ENCODE measurements at places on chromosomes 2 and 18.

DNA sequence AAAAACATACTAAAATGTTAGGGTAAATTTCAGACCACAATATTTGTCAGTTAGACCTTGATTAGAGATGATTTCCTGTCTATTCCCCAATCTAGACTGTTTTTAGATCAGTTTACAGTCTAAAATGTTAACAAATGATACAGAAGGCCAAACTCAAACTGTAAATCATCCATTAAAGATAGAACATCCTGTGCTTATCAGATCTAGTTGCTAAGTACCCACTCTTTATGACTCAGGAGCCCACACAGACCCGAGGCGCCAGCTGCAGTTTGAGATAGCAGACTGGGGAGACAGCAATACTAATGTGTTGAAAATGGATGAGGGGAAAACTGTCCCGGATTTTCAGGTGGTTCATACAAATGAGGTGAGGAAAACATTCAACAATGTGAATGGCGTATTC, 113.3 kb downstream of the SCG2 start:
- H3K27ac ChIP-seq, result no peak overlapping the region
- no peaks in the 10 kb centered on the region for H3K27me3 ChIP-seq
- H3K4me1 ChIP-seq, result no peaks in the 10 kb centered on the region
- DNase-seq, result no peak
- H3K36me3 ChIP-seq, result no peaks in the 10 kb centered on the region

DNA sequence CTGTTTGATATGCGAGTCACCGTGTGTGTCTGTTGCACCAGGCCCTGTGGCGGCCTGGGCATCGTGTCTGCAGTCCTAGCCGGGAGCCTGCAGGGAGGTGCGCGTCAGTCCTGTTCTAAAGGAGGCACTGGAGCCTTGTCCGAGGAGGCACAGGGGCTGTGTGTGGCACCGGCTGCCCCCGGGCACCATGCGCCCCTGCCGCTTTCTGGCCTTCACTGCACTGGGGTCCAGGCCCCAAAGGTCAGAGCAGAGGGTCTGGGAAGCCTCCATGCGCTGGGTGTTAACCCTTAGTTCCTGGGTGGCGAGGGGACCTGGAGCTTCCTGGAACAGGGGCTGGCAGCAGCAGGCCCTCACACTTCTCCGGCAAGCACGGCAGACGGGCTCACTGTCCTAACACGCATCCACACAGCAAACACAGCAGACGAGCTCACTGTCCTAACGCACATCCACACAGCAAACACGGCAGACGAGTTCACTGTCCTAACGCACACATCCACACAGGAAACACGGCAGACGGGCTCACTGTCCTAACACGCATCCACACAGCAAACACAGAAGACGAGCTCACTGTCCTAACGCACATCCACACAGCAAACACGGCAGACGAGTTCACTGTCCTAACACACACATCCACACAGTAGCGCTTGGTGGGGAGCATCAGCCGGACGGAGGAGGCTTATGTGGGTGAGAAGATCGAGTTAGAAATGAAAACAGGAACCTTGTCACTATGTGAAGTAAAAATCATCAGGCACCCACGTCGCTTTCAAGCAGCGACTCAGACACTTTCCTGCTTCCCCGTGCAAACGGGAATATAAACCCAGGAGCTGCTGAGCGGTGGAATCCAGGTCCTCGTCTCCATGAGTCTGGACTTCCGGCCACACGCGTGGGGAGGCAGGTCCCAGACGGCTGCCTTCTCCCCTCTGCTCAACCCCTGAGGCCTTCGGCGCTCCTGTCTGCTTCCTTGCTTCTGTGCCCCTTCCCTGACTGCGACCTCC, 65.3 kb downstream of the TPO start:
- no peaks in the 10 kb centered on the region for H3K27me3 ChIP-seq
- H3K4me3 ChIP-seq, result no peak overlapping the region
- no peak overlapping the region for H3K27ac ChIP-seq
- H3K4me1 ChIP-seq, result no peaks in the 10 kb centered on the region

DNA sequence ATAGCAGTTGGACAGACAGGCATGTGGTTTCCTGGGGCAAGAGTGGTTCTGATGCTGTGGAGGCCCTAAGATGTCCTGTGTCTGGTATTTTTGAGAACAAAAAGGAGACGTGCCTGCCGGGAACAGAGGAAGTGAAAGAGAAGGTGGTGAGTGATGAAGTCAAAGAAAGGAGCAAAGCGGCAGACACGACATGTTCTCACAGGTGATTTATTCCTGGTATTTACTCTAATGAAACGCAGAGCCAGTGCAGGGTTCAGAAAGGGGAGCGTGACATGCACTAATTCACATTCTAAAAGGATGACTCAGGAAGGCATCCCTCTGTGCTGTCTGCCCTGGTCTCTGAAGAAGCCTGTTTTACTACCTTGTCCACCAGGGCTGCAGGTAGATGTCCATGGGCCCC, 211.0 kb downstream of the KCNE4 start:
- H3K36me3 ChIP-seq, result no peaks in the 10 kb centered on the region
- H3K4me3 ChIP-seq, result no peak overlapping the region
- H3K27me3 ChIP-seq, result no peaks in the 10 kb centered on the region
- DNase-seq, result no peak
- no peak overlapping the region for H3K27ac ChIP-seq
- peaks cover 11% of the 10 kb centered on the region for H3K4me1 ChIP-seq

DNA sequence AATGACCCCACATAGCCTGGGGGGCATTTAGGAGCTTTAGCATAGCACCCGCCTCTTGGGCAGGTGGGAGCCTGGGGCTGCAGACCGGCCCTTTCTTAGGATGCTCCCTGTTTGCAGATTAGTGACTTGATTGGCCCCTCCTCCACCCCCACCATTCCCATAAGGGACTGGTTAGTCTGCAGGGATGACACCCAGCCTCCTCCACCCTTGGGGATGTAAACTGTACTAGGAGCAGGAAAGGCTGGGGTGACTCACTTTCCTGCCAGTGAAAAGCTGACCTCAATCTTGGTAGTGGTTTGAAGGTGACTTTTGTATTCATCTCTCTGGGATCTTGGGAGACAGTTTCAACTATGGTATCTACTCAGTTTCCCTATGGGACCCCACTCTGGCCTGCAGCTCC, 24.2 kb downstream of the CTIF start:
- H3K27ac ChIP-seq, result no peak overlapping the region
- DNase-seq, result no peak
- H3K4me1 ChIP-seq, result peaks cover 7% of the 10 kb centered on the region
- H3K27me3 ChIP-seq, result no peaks in the 10 kb centered on the region

DNA sequence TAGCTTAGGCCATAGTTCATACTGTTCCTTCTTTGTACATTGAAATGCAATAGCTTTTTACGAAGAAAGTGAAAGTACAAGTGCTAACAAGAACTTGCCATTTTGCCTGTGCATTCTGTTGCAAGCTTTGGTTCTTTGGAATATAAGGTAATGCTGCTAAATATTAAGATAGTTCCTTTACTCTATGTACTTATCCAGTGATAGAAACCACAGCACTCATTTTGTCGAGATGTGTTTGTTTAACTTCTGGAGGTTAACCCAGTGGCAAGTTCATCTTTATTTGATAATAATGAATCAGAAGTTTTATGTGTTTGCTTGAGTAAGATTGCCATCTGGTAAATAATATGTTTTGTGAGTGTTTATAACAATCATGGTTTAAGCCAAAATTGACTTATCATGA, 373.1 kb upstream of the FANCL start:
- no peak overlapping the region for H3K4me3 ChIP-seq
- H3K27me3 ChIP-seq, result no peaks in the 10 kb centered on the region
- H3K36me3 ChIP-seq, result no peaks in the 10 kb centered on the region
- no peak for DNase-seq
- no peak overlapping the region for H3K27ac ChIP-seq

DNA sequence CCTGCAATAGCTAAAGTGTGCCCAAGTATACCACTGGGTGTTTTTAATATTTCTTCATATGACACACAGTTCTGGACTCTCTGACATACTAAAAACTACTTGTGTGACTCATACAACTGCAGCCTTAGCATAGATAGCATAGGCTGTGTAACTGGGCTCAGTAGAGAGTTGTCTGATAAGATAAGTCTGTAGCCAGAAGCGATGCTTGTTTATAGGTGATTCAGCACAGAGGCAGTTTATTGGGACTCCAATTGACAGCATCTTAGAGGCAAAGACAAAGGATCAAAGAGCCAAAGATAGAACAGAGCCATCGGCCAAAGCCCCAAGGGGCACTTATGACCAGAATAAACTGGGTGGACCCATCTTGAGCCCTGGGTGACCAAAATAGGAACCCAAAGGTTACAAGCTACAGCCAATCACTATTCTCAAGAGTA, 42.3 kb downstream of the AAK1 start:
- H3K4me1 ChIP-seq, result peaks cover 3% of the 10 kb centered on the region
- H3K27ac ChIP-seq, result no peak overlapping the region
- H3K27me3 ChIP-seq, result no peaks in the 10 kb centered on the region
- H3K4me3 ChIP-seq, result no peak overlapping the region
- no peaks in the 10 kb centered on the region for H3K36me3 ChIP-seq

DNA sequence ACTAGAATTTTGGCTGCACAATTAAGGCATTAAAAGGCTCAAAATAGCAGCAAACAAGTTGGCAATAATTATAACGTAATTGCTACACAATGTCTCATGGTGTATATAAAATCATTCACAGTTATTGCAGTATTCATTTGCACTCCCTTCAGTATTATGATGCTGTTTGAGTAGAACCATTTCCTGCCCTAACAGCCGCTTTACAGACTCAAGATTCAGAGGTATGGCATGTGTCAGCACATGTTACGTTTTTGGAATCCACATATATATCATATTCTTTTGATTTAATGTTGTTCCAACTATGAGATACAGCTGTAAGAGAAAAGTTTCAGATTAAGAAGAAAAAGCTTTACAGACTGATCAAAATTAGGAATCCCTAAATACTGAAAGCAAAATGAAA, 56.3 kb upstream of the NCKAP5 start:
- no peak overlapping the region for H3K27ac ChIP-seq
- peaks cover 18% of the 10 kb centered on the region for H3K36me3 ChIP-seq
- H3K4me1 ChIP-seq, result peaks cover 7% of the 10 kb centered on the region
- DNase-seq, result no peak
- H3K27me3 ChIP-seq, result no peaks in the 10 kb centered on the region

DNA sequence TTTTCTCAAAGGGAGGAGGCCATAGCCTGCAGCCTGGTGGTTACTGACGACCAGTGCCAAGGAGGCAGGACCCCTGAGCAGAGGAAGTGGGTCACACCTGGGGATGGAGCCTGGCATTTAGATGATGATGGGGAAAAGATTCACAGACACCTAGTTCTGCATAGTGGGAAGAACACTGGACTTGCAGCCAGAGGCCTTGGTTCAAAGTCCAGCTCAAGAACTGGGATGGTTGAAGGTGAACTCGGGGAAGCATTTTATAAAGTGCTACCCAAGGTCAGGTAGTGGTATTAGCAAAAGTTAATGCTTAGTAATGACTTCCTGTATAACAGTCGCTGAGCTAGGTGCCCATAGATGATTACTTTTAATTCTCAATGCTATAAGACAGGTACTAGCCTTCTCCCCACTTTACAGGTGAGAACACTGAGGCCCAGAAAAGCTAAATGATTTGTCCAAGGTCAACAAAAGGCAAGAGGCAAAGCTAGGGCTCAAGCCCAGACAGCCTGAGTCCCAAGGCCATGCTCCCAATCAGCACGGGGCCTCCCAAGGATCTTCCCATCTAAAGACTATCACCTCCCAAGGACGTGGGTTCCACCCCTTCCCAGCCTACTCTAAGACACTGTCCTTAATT, 134.4 kb downstream of the TNS1 start:
- no peak overlapping the region for H3K27ac ChIP-seq

DNA sequence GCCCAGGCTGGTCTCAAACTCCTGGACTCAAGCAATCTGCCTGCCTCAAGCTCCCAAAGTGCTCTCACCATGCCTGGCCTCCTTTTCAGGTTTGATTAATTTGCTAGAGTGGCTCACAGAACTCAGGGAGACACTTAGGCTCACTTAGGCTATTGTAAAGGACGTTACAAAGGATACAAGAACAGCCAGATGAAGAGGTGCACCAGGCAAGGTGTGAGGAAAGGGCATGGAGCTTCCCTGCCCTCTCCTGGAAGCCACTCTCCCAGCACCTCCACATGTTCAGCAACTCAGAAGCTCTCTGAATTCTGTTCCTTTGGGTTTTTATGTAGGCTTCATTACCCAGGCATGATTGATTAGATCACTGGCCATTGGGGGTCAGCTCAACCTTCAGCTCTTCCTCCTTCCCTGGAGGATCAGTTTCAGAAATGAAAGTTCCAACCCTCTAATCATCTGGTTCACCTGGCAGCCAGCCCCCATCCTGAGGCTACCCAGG, 78.7 kb upstream of the RGPD5 start:
- H3K4me3 ChIP-seq, result no peak overlapping the region
- H3K27me3 ChIP-seq, result no peaks in the 10 kb centered on the region
- H3K4me1 ChIP-seq, result peaks cover 5% of the 10 kb centered on the region
- H3K27ac ChIP-seq, result no peak overlapping the region
- H3K36me3 ChIP-seq, result no peaks in the 10 kb centered on the region

DNA sequence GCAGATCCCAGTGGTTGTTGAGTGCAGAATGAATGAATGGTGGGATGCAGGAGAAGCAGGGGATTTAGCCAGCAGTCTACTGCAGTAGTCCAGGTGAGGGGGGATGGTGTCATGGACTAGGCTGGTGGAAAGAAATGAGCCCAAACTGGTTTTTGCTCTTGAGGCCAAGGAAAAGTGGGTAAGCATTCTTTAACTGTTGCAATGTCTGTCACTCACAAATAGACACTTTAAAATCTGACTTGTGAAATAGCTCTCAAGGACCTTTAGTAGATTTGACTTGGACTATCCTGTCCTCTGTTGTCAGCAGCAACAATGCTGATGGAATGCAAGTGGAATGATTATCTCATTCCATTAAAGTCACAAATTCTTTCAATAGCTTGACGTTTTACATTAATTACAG, 37.5 kb upstream of the STK17B start:
- no peak overlapping the region for H3K4me3 ChIP-seq
- no peaks in the 10 kb centered on the region for H3K36me3 ChIP-seq
- DNase-seq, result no peak
- H3K27me3 ChIP-seq, result no peaks in the 10 kb centered on the region

- no peak overlapping the region for H3K27ac ChIP-seq
- no peak for DNase-seq
- H3K4me3 ChIP-seq, result no peak overlapping the region
- no peaks in the 10 kb centered on the region for H3K4me1 ChIP-seq
- no peaks in the 10 kb centered on the region for H3K36me3 ChIP-seq
Measured at GRCh38 chr2:217407362-217407761, 547.5 kb upstream of the TNP1 start.

DNA sequence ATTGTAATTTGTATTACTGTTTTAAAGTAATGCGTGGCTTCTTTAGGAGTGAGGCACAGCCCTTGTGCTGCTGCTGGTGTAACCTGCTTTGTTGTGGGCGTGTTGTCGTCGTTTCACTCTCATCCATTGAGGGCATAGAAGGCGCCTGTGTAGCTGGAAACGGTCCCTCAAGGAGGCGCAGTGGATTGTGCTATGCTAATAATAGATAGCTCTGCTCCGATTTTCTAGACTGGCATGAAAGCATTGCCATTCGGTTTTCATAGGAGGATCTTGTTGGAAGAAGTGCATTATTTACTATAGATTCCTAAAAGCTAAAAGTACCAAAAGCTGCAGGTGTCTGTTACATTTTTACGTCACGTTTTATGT, 17.9 kb downstream of the RAB12 start:
- peaks cover 12% of the 10 kb centered on the region for H3K36me3 ChIP-seq
- H3K4me3 ChIP-seq, result no peak overlapping the region
- H3K27me3 ChIP-seq, result no peaks in the 10 kb centered on the region
- H3K27ac ChIP-seq, result no peak overlapping the region

Data from neuronal stem cell (in vitro differentiated cells).